Cortex of kidney (tissue), 1 donor: ENCODE measurements at places on chromosomes 5 and 9.

DNA sequence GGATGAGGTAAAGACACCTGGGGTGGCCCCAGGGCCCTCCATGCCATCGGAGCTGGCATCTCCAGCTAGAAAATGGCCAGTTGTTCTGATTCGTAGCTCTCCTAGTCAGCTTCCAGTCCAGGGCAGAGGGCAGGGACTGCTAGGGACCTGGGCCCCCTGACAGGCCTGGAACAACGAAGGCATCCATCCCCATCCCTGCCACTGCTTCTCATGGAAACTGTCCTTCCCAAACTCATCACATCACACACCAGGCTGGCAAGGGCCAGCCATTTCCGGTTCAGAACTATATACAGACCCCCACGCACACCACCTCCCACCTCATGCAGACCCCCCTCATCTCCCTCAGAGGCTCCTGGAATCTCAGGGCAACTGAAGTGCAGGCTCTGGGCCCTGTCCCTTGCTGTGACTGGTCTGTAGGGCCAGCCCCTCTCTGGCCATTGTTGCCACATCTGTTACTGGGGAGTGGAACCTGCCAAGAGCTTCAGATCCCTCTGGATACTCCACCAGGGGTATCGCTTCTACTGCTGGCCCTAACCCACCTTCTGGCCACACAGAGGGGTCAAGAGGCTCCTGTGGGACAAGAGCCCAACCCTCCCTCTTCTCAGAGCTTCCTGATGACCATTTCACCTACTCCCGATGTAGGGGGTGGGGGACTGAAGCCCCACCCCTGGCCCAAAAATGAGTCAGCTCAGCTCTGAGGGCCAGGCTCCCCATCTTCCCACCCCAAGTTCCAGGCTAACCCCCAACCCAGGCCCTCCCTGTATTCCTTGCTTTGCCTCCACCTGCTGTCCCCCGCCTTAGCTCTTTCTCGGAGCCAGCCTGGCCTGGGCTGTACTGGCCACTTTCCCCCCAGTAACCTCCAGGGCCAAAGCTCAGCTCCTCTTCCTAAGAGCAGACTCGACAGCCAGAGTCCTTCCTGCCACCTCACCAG, 1.2 kb upstream of the MZB1 start:
- no peak for DNase-seq

- no peak for DNase-seq
These were observed 167.2 kb downstream of the CACNA1B start for GRCh38 chr9:138044485-138045383.

- DNase-seq = no peak
These were observed 29.4 kb downstream of the FSTL4 start for GRCh38 chr5:133582971-133583370.

- DNase-seq = no peak
These were observed 35.0 kb downstream of the RASGEF1C start for GRCh38 chr5:180173875-180174586.

DNA sequence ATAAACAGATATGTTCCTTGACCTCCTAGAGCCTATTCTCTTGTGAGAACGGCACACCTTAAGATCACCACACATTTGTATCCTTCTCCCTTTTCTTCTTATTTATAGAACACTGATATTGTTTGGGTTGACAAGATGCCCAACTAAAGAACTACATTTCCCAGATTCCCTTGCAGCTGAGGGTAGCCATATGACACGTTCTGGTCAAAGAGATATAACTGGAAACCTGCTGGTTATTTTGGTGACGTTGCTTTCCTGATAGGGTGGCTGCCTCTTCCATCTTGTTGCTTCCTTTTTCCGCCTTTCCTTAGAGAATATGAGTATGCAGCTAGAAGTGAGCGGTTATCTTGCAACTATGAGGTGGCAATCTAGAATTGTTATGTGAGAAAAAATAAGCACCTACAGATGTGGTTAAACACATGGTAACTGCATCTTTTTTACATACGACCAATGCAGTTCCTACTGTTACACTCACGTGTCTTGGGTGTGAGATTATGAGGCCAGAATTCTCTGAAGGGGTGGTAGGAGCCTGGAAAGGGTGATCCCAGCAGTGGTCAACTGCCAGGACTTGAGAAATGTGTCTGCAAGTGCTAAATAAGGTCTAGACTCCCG, 72.9 kb downstream of the SEC61B start:
- no peak for DNase-seq

DNA sequence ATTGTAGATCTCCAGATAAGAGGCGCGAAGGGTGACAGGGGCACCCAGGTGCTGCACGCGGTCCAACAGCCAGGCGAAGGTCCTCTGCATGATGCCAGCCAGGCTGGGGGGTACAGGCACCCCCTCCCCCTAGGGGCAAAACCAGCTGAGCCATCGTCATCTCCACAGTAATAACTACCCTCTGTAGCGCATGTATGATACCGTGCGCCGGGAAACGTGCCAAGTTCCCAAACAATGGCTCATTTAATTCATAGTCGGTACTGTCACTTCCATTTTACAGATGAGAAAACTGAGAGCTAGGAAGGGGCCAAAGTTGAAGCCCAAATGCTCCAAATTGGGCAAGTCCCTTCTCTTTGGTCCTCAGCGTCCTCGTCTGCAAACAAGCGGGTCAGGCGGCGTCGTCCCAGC, 1.5 kb downstream of the KIF12 start:
- no peak for DNase-seq

DNA sequence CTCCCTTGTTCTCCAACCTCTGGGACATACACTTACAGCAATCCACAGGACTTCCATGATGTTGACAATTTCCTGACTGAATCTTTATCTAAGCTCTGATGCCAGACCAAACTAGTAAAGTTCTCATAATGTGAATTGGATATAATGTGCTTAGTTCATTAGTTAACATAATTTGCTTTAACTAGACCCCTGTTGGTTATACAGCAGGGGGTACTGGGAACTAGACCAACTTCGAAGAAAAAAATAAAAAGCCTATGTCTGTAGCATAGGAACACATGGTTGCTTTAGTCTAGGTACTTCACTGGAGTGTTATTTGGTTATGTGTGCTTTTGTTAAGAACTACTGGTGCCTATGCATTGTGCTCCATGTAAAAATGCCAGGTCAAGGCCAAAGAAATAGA, 173.8 kb downstream of the ADAMTS6 start:
- DNase-seq = no peak

GRCh38 chr5:175252234-175252805, 191.7 kb downstream of the DRD1 start:
- DNase-seq = no peak

DNA sequence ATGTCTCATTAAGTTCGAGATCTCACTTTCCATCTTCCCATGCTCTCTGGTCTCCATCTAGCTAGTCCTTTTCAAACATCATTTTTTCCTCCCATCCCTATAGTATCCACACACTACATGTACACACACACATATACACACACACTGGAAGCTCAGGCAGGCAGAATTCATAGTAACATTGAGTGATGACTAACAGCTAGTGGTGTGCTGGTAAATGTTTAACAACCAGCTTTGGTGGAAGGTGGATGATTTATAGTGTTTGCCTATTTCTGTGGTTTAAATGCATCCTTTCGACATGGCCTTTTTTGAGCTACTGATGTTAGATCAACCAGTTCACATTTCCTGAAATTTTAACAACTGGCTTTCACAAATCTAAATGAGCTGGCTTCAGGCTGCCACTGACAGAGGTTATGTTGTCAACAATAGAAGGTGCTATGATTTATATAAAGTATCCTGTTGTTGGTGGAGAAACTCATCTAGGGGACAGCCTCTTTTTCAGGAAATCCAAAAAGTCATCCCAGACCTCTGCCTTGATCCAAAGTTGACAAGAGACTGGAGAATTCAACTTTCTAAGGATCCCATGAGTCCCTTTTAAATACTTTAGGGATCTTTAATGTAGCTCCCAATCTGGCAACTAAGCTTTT, 117.8 kb downstream of the CCDC192 start:
- no peak for DNase-seq

DNA sequence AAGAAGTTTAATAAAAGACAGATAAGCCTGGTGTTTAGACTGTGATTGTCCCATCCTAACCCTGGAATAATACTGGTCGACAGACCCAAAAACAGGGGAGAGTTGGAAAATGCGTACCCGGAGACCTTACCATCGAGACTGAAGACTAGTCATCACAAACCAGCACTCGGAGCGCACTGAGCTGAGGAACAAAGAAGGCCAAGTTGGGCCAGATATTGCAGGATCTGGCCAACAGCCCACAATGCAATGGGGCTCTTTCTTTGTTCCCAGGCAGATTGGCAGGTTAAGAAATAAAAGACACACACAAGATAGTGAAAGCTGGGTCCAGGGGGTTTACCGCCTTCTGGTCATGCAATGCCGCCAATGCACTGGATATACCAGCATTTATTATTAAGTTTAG, 188.7 kb upstream of the RAI14 start:
- DNase-seq = no peak

DNA sequence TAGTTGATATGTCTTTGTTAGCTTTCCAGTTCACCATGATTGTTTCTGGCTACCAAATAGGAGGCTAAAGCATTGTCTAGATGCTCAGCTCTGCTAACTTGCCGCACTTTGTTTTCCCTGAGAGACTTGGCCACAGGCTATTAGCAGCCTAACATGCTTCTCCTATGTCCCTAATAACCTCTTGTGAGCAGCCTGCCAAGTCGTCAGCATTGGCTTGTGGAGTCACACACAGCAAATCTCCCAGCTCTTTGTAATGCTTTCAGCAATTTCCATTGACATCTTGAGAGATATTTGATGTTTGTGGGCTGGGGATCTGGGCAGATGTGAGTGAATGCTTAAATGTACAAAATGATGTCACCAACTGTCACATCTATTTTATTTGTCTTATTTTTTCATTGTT, 346.9 kb downstream of the KDM4C start:
- no peak for DNase-seq

GRCh38 chr5:2207416-2208238, 324.9 kb upstream of the IRX4 start:
- no peak for DNase-seq

- no peak for DNase-seq
These were observed 216.6 kb downstream of the SLC12A2 start for GRCh38 chr5:128300181-128300580.
